ENCODE measurements at places on chromosomes 1 and 21.

DNA sequence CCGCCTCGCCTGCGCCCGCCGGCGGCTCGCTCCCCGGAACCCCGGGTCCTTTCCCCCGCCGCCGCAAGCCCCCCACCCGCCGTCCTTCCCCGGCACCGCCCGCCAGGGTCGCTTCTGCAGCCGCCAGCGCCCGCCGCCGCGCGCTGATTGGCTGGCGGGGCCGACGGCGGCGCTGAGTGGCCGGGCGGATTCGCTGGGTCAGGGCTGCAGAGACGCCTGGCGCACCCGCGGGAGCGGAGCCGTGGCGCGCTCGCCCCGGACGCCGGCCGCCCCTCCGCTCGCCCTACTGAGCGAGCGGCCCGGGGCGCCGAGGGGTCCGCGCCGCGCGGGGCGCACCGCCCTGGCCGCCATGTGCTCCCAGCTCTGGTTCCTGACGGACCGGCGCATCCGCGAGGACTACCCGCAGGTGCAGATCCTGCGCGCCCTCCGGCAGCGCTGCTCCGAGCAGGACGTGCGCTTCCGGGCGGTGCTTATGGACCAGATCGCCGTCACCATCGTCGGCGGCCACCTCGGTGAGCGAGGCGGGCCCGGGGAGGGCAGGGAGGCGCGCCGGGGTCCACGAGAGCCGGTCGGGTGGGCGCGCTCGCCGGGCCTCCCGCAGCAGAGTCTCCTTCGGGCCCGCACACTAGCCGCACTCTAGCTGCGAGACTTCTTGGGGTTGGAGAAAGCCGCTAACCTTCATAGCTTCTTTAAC is at the start of gene RIMKLA:
Gene RIMKLA (plus strand): TSS at position 207 of the 694 bp plus-strand sequence. CDS start 143 bp downstream, at position 350.
- DNase-seq, result peak; percentile 24

- no peak for DNase-seq
Observed at GRCh38 chr21:45087022-45087823, 12.8 kb downstream of the ADARB1 start.

DNA sequence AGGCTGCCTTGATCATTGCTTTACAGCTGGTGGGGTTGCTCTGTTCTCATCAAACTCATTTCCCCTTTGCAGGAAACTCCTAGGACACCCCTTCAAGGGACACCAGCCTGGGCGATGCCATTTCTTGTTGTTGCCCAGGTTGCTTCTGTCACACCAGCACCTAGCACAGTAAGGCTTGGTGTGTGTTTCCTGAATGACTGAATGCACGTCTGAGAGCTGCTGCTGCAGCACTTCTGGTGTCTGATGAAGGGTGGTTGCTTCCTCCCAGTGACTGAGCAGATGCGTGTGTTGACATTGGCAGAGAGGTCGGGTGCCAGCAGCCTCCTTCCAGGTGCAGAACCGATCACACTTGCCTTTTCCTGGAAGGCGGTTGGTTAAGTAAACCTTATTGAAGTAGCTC is 477.4 kb downstream of the CAMTA1 start:
- DNase-seq, result no peak

- DNase-seq, result no peak
Observed at GRCh38 chr1:237141502-237141901, 99.5 kb downstream of the RYR2 start.

GRCh38 chr21:41712201-41712600 is 54.7 kb downstream of the RIPK4 start:
- DNase-seq, result no peak

DNA sequence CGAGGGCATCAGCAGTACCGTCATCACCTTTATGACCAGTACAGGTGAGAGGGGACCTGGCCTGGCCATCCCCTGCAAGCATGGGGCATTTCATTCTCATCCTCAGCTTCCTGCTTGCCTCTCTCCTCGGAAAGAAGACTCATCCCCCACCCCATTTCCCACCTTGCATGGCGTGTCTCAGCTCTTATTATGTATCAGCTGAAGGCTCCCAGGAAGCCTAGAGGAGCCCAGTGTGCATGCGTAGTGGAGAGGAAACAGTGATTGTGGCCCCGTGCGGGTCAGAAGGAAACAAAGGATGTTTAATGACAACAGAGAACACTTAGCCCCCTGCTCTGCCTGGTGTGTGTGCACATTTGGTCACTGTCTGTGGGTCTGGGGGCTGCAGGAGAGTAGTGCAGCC is 40.3 kb upstream of the CNTN2 start:
- DNase-seq, result no peak
